ENCODE measurements at places on chromosomes 6 and 20. TPM values are rescaled to one million over a fixed set of nuclear protein-coding genes. Genes with fewer than 3 reads are reported as not detected.

DNA sequence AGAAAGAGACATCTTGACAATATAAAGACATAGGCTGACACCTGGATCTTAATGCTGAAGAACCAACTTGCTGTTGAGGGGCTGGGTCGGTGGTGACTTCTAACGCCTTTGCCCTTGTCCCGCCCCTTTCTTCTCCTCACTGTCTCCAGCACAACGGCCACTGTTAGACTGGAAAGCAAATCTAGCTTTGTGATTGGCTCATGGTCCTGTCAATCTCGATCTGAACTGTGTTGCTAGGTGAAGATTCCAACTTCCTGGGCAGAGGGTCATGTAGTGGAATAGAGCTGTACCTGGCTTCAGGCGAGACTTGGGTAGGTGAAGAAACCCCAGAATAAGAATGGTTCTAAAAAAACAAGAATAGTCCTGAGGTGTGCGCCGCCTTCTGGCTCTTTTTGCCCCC is at the start of gene PGK2:
TSS of gene PGK2 (minus strand) at position 110 of the 400 bp plus-strand sequence. CDS start at position 12, 98 bp downstream.
- DNase-seq, result no peak

- no peak for DNase-seq
These were observed 216.5 kb upstream of the TENT5A start for GRCh38 chr6:81969011-81969410.

DNA sequence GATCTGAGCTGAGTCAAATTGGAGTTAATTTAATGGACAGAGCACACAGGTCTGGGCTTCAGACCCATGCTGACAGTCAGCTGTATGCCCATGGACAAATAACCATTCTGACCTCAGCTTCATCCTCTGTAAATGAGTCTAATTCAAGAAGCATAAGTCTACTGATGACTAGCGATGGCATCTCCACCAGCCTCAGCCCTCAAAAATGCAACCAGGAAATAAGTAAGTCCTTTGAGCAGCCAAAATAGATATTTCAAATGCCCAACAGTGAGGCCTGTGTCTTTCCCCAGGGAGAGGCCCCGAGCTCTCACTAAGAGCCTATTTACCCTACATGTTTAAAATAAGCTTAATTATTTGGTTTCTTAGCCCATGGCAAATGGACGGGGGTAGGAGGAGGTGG is 114.2 kb upstream of the MTHFD1L start:
- no peak for DNase-seq

GRCh38 chr20:17083738-17084137 is 143.1 kb upstream of the PCSK2 start:
- no peak for DNase-seq

GRCh38 chr20:21020659-21021471 is 85.3 kb downstream of the LINC00237 start:
- DNase-seq, result no peak

- DNase-seq, result no peak
These were observed 148.2 kb upstream of the KCNG1 start for GRCh38 chr20:51171141-51171540.

DNA sequence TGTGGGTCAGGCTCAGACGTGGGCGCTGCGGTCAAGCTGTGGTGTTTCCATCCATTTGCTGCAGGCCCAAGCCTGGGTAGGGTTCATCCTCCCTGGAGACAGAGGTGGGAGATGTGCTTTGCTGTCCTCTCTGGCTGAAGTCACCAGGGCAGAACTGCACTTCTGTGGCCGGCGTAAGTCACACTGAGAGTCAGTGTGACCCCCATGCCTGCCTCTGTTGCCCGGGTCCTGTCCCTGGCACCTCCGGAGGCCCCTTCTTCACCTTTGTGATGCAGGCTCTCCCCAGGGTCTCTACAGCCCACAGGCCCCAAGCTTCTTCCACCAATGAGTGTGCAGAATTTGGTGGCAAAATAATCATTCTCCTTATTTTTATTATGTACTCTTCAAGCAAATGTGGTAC is 53.8 kb upstream of the DACT2 start:
- no peak for DNase-seq

- DNase-seq, result no peak
These were observed 180.8 kb upstream of the CST7 start for GRCh38 chr20:24768201-24768636.

DNA sequence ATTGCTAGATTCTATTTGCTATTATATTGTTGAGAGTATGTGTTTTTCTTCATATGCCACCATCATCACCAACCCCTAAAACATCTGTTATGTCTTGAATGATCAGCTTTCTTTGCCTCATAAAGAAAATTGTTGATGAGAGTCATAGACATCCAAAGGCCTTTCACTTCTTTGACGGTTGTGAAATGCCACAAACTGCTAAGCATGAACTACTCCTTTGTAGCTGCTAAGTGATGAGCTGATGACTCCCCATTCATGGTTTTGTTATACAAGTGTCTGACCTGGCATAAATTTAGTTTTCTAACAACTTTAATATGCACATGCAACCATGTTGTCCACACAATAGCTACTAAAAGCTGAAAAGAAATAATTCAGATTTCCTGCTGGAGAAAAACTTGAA is 684 bp upstream of the MED23 start:
- no peak for DNase-seq

DNA sequence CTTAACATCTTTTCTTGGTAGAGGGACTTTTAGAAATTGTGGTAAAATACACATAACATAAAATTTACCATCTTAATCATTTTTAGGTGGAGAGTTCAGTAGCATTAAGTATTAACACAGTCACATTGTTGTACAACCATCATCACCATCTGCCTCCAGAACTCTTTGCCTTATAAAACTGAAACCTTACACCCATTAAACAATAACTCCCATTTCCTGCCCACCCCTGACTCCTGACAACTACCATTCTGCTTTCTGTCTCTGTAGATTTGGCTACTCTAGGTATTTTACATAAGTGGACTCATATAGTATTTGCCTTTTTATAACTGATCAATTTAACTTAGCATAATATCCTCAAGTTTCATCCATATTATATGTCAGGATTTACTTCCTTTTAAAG is 88.7 kb downstream of the ZHX3 start:
- no peak for DNase-seq

GRCh38 chr6:75893058-75893775 is 144.2 kb downstream of the MYO6 start:
- DNase-seq, result no peak

- no peak for DNase-seq
These were observed 574 bp downstream of the RPS12 start for GRCh38 chr6:132814716-132815570.

DNA sequence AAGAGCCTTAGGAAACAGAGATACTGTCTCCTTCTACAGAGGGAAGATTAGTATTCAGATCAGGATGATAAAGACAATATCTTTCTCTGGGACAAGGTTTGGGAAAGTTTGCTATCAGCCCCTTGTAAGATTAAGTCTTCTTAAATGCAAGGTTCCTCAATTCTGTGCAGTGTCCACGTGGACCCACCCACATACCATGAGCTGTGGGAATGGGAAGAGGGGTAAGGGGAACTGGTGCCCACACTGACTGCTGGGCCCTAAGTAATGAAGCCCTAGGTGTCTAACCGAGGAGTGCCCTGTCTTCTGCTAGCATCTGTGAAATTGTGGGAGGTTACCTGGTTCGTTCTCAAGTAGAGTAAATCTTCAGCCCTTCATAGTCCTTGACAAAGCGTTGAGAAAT is 5.8 kb upstream of the SSTR4 start:
- no peak for DNase-seq

GRCh38 chr6:100503043-100503705 is 38.5 kb upstream of the SIM1 start:
- DNase-seq, result no peak

GRCh38 chr6:161882196-161882765 is 608.4 kb upstream of the AGPAT4 start:
- DNase-seq, result no peak

DNA sequence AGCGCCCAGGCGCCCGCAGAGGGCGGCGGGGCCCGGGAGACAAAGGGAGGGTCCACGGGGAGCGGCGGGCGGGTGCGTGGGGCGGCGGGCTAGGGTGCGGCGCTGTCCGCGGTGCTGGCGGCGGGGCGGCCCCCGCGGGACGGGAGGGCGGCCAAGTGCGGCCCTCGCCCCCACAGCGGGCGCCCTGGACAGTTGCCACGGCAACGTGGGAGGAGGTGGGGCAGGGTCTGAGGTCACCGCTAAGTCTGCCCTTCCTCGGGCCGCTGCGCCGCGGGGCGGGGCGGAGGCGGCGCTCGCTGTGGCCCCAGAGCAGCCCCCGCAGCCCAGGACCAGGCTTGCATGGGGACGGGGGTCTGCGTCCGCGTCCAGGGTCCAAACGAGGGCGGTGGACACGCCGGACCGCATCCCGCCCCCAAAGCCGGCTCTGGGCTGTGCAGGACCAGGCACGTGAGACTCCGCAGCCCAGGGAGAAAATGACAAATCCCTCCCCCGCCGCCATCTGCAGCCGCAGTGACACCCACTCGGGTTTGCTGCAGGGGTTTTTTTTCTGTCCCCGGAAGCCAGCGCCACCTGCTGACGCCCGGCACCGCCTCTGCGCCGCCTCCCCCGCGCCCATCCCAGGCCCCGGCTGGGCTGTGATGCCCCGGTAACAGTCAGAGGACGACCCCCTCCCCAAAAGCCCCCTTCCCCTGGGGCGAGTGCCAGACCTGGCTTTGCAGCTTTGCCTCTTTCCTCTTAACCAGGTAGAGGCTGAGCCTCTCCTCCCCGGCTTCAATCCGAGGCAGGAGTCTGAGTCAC is 36.8 kb downstream of the YTHDF1 start:
- DNase-seq, result peak; percentile 73

DNA sequence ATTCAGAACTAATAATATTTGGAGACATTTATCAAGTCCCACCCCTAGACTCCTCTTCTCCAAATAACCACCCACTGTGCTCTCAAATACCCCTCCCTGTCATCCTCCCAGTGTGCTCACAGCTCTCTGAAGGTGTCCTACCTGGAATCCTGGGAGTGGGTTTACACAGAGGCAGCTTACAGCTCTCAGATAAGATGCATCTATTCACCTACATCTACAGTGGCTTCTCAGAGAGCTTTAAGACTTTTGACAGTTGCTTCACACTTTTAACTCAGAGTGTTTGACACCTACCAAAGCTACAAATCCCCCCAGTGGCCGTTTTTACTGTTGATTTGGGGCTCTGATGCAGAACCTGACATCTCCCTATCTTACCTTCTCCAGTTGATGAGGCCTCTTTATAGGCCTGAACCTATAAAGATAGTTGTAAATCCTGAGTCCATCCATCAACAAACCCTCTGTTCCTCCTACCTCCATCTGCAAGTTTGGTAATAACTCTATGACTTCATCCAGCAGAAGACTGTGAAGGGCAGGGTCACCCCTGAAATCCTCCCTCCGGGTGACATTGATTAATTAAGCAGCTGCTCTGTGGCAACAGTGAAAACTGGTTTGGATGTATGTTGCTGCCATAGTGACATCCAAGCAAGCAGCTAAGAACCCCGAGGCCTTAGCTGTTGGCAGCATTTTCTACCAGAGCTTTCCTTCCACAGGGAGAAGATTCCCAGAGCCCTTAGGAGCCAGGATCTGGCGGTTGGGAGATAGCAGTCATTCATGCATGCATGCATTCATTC is 226.1 kb upstream of the RREB1 start:
- no peak for DNase-seq

GRCh38 chr6:118971682-118972081 is 36.7 kb upstream of the MCM9 start:
- no peak for DNase-seq

- no peak for DNase-seq
These were observed 31.9 kb downstream of the HUS1B start for GRCh38 chr6:624979-625378.

DNA sequence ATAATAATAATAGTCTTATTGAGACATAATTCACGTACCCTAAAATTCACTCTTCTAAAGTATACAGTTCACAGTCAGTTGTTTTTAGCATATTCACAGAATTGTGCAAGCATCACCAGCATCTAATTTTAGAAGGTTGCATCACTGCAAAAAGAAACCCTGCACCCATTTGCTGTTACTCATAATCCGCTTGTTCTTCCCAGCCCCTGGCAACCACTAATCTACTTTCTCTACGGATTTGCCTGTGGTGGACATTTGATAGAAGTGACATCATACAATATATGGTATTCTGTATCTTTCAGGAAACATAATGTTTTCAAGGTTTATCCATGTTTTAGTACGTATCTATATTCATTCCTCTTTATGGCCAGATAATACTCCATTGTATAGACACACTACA is 41.5 kb upstream of the FAM184A start:
- DNase-seq, result no peak

DNA sequence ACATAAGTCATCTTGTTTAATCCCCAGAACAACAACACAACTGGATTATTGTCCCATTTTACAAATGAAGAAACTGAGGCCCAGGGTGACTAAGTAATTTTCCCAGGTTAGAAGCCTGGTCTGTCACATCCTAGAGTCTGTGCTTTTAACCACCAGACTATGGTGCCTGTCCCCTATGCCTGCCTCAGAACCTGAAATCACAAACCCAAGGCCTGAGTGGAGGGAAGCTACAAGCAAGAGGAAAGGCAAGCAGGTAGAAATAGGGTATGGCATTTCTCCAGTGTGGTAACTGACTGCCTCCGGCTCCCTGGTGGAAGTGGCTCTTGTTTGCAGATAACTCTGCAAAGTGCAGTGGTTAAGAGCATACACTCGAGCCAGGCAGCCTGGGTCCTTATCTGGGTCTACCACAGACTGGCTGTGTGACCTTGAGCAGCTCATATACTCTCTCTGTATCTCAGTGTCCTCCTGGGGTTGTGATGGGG is 2.5 kb downstream of the TMEM63B start:
- no peak for DNase-seq

- no peak for DNase-seq
These were observed 220.9 kb downstream of the RFPL4B start for GRCh38 chr6:112568066-112568465.

GRCh38 chr20:43188861-43189553 is 699 bp downstream of the PTPRT start:
- no peak for DNase-seq

SIRPA gene
- total RNA-seq, result 1.5 TPM

COL19A1 gene
- 0.06 TPM for total RNA-seq

APOBEC2 gene
- not detected for total RNA-seq

MYO6 gene
- total RNA-seq, result 3.3 TPM

TMC2 gene
- not detected for total RNA-seq

CLPSL1 gene
- total RNA-seq, result not detected

RIPK1 gene
- 31.9 TPM for total RNA-seq

TNFAIP3 gene
- total RNA-seq, result 88.6 TPM

CTAGE9 gene
- total RNA-seq, result not detected

PRDM1 gene
- 21.1 TPM for total RNA-seq

DLK2 gene
- total RNA-seq, result 0.37 TPM

Data from activated naive CD8-positive, alpha-beta T cell treated with anti-CD3 and anti-CD28 coated beads, Interleukin-2, amount 10 ng/mL, durations not matched to agents 7 days and 5 days (primary cell).